ENCODE measurements at places on chromosomes 12 and 14.

- no peak for DNase-seq
These were observed at the start of gene CCDC177 for GRCh38 chr14:69574263-69574953. TSS of gene CCDC177 (minus strand) at chr14:69574871. CDS start at chr14:69573622, 1,249 bp downstream.

GRCh38 chr12:115227137-115227615 lies 543.2 kb upstream of the TBX3 start:
- no peak for DNase-seq

- DNase-seq = no peak
These were observed 463.0 kb downstream of the AACS start for GRCh38 chr12:125528281-125528680.

DNA sequence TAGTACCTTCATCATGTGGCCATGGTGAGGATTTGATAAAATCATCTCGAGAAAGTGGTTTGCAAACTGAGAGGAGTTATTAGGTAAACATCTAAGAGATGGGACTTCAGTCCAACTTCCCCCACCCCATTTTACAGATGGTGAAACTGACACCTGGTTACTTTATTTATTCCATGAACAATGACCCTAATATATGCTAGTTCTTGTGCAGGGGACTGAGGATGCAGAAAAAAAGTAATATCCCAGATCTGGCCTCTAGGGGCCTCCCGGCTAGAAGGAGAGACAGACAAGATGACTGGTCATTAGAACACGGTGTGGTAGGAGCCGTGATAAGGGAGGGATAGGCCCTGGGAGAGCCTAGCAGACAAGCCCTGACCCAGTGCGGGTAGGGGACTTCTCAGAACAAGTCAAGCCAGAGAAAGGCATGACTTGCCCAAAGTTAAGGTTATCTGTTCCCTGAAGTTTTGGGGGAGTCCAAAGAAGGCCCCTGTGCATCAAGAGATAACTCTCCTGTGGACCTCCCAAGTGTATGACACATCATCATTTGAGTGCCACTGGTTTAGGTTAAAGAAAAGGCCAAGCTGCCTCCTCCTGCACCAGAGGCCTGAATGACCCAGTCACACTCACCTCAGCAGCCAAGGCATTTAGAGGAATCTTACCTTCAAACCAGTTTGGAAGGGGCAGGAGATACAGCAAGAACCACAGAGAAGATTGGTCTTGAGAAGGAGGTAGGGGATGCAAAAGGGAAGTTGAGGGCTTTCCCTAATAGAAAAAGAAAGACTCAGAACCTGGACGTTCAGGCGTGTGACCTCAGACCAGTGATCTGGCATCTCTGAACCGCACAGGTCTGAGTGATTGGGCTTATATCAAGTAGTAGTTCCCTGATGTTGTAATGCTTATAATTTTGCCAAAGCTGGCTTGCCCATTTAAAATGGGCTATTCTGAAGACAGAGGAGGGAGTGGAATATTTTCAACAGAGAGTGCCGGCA lies 1.6 kb downstream of the CMKLR1 start:
- DNase-seq = no peak

- DNase-seq = no peak
These were observed 727.1 kb upstream of the TBX3 start for GRCh38 chr12:115411121-115411520.

- no peak for DNase-seq
These were observed 83.8 kb upstream of the CCND2 start for GRCh38 chr12:4189721-4190120.

DNA sequence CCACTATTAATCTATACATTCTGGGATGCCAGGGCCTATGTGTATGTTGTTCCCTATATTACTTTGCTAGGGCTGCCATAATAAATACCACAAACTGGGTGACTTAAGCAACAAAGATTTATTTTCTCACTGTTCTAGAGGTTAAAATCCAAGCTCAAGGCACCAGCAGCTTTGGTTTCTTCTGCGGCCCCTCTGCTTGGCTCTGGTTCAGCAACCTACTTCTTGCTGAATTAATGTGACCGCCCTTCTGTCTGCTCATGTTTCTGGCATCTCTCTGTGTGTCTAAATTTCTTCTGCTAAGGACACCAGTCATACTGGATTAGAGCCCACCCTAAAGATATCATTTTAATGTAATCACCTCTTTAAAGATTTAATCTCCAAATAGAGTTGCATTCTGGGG lies 84.7 kb downstream of the ZNF664 start:
- no peak for DNase-seq

GRCh38 chr12:6827982-6828780 lies at the start of gene P3H3:
TSS of gene P3H3 (plus strand) at chr12:6828407. CDS start at chr12:6828441, 34 bp downstream.
- DNase-seq = no peak

DNA sequence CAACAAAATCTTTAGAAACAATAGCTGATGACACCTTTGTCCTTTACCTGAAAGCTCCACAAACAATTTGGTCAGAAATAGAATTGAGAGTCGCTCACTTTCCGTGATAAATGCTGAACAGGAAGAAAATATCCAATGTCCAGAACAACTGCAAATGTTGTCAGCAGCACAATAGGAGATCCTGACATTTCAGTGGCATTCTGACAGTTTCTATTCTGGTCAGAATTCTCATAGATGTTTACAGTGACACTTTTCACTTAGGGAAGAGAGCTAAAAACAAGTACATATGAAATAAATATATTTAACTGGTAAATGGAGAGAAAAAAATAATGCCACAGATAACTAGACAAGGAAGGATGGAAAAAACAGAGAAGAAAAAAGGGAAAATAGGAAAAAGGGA lies 39.1 kb downstream of the MAGOHB start:
- DNase-seq = no peak

DNA sequence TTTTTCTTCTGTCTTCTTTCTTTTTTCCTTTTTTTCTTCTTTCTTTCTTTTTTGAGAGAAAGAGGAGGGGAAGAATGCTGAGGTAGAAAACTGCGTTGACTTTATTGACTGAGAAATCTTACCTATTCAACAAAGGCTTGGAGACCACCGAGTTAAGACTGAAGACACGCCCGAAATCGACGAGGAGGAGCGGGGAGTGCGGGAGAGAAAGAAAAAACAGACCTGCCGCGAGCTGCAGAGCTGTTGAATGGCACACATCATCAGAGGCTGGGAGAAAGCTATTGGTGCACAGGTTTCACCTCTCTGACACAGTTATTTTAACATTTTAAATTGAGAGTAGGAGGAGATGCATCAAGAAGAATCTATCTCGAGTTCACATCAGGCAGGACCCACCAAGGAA lies 5.1 kb downstream of the ASCL1 start:
- no peak for DNase-seq

GRCh38 chr12:56258068-56258819 lies at the start of gene ANKRD52:
TSS of gene ANKRD52 (minus strand) at chr12:56258384. CDS start at chr12:56258269, 115 bp downstream.
- DNase-seq = no peak

GRCh38 chr12:67630373-67631088 lies 18.0 kb upstream of the DYRK2 start:
- DNase-seq = no peak

- DNase-seq = no peak
These were observed 16.3 kb upstream of the TSPAN8 start for GRCh38 chr12:71174146-71174545.

DNA sequence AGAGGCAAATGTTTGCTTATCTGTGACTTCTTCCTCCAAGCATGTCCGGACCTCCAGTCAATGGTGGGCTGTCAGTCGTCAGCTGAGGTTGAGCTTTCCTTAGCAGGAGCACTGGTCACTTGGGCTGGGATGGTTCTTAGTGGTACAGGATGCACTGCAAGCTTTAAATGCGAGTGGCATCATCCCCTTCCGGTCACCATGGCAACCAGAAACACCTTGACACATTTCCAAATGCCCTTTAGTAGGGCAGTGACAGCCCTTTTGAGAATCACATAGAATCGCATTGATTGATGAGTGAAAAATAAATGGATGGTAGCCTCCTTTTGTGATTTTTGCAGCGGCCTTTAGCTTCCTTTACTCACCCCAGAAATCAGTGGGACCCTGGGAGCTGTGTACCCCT lies 24.1 kb downstream of the NTF3 start:
- DNase-seq = no peak

- no peak for DNase-seq
These were observed 277.2 kb downstream of the SYT1 start for GRCh38 chr12:79141776-79142175.

DNA sequence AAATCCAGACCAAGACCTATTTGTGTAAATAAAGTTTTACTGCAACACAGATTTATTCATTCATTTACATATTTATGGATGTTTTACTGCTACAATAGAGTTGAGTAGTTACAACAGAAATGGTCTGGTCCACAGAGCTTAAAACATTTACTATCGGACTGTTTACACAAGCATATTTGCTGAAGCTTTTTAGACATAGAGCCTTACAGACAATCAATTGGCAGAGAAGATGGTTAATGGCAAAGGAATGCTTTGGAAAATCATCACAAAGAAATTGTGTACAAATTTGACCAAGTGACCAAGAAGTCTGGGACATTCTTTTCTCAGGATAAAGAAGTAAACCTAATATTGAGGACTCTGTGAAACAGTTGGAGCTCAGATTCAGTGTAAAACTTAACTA lies 504.3 kb downstream of the SLC16A7 start:
- DNase-seq = no peak

DNA sequence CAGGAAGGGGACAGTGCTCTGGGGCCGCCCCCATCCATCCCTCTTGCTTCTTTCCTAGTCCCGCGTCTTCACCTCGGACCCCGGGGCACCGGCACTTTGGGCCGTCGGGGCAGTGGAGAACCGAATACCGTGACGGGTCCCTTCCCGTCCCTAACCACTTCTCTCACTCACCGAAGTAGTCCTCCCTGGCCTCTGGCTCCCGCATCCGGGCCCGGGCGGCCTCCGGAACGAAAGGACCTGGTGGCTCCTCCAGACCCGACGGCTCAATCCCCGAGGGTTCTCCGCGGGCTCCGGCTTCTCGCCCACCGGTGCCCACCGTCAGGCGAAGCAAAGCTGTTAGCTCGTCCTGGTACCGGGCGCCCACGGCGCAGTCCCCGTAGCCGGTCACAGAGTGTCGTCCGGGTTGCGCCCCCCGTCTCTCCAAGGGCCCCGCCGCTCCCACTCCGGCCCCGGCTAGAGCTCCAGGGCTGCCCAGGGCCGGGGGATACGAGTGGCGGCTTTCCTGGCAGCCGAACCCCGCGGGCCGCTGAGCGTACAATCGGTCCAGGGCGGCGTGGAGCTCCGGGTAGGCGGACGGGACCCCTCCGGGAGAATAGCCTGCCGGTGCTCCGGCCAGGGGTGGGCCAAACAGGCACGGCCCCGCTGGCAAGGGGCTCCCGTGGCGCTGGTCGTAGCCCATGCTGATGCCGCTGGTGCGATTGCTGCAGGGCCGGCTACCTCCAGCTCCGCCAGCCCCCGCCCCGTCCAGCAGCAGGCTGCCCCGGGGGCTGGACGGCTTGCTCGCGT lies 1.1 kb downstream of the AJUBA start:
- DNase-seq = no peak

DNA sequence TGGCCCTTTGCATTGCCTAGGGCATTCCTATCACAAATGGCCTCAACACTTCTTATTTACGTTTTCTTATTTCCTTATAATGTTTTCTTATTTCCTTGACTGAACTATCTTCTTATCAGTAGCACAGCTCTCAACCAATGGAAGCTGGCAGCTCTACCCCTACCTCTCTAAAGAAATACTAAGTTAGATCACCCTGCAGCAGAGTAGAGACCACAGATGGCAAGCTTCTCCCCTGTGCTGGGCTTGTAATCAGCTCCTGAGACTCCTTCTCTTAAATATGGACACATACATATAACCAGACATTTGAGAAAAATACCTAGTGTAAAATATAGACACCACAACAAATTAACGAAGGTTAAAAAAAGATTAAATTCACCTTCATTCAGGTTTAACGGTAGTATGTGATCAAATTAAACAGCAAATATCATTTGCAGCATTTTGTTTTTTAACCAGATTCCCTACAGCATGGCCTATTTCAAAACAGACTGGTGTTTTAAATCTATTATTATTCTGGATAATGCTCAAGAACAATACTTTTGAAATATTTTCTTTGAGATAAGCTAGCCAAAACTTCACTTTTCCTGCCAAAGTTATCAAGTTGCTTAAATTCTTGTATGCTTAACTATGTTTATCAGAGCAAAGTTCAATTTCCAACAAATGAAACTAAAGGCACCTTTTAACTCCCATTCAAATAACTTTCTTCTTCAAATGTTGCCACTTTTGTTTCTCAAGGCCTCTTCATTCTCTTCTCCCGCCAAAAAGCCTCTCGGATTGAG lies 54.3 kb downstream of the SLC41A2 start:
- DNase-seq = no peak

GRCh38 chr14:21917699-21918436 lies 244.2 kb upstream of the OR4E1 start:
- DNase-seq = no peak

- DNase-seq = no peak
These were observed 6.3 kb upstream of the ITGB7 start for GRCh38 chr12:53213348-53213747.

GRCh38 chr14:56241461-56241860 lies 123.2 kb downstream of the PELI2 start:
- no peak for DNase-seq

DNA sequence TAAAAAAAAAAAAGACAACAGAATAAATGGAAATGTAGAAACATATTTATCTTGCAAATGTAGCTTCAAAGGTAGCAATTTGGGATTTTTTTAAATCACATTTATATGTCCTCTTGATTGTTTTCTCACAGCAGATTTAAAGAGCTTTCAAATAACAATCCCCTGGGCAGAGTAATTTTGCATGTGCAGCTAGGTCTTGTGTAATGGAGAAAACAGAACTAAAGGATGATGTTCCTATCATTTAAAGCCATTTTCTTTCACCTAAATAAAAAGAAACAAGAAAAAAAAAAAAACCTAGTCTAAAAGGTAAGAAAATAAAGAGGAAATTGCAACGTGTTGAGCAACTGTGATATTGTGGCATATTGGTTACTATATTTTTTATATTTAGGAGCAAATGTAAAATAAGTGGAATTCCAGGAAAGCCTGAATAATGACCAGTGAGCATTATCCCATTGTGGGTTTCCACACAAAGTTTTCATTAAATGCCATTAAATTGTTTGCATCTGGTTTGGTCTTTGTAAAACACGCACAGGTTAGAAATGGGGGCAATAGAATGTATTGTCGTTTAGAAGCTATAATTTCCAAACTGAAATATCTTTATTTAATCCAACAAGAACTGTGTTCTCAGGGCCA lies 215.6 kb downstream of the SLC6A15 start:
- DNase-seq = no peak

GRCh38 chr14:85313560-85314207 lies 216.3 kb upstream of the FLRT2 start:
- no peak for DNase-seq

Measured in cortex of kidney (tissue), 1 donor.